ENCODE measurements at places on chromosomes 12 and 14.

DNA sequence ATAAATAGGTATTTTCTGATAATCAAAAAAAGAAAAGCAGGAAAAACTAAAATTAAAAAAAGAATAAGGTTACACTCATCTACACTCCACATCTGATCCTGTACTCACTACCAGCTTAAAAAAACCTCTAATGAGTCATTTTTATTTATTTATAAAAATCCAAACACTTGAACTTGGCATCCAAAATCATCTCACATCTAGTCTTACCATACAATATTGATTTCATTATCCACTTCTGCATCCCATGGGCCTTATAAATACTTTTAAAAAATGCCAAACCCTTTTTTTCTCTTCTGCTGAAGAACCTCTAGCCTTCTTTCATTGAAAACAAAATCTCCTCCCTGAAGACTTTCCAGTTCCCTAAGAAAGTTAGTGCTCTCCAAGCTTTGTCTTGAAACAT, 109.7 kb downstream of the TMTC3 start:
- no peak for DNase-seq

- DNase-seq, result no peak
Observed at GRCh38 chr12:54228471-54228870, 39.7 kb upstream of the SMUG1 start.

DNA sequence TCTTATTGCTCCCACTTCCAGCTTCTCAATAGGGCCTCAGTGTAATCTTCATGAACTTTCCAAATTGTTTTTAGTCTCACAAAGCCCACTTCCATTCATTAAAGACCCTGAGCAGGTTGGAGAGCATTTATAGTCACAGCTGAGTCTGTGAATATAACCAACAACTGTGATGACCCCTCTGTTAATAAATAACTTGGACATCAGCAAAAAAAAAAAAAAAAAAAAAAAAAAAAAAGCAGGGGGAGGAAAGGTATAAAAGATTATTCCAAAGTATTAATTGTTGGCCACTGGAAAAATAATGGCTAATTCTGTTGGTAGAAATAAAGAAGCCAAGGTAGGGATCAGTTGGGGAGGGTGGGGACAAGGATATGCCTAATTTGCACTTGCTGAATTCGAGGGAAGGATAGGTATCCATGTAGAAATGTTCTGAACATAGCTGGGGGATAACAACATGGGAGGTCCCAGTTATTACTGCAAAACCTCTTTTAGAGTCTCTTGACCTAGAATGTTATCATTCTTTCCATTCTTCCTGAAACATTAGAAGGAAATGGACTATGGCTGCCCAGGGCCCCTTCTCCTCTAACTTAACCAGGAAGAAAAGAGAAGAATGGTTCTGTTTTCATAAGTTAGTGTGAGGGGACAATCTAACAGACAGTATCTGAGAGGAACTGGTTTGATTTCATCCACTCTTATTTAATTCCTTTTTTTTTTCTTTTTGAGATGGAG, 56.5 kb downstream of the SAMD4A start:
- DNase-seq, result no peak

DNA sequence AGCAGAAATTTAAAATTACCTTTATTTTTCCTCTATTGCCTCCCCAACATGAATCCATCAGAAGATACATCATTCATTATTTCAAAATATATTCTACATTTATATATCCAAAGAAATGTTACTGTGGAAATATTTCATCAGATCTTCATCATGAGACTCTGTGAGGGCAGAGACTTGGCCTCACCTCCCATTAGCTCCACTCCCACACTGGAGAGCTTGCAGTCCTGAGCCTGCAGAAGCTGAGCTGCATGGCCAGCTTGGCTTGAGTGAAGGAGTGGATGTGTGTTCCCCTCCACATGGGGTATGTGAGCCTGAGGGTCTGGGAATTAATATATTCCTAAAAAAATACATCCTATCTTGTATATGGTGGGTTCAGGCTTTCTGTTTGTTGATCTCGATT, 961.9 kb downstream of the TMEM121 start:
- DNase-seq, result no peak

DNA sequence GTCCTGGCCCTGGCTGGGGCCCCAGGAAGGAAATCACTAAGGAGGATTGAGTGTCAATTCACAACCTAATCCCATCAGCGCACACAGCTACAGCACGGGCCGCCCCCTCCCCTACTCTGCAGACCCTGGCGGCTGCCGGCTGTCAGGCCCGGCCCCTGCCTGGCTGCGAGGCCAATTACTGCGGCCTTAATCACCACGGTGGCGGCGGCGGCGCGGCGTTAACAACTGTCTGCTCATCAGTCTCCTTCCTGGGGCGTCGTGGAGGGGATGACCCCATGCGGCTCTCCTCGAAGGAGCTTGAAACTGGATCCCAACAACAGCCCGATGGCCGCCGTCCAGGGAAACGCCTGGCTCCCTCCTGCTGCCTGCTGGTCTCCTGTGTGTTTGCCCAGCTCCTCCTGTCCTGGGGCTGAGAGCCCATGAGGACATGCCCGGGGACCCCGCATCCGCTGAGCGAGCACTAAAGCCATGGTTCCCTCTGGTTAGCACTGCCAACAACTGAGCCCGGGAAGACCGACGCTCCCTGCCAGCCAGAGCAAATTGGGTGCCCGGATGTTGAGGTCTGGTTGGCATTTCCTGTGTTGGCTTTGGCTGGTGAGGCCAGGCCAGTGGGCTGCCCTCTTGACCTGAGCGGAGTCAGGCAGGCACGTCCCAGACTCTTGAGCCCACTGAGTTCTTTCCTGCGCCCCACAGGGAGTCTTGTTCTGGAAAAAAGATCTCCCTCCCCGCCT, 21.8 kb upstream of the EIF2B2 start:
- DNase-seq, result peak; percentile 87

DNA sequence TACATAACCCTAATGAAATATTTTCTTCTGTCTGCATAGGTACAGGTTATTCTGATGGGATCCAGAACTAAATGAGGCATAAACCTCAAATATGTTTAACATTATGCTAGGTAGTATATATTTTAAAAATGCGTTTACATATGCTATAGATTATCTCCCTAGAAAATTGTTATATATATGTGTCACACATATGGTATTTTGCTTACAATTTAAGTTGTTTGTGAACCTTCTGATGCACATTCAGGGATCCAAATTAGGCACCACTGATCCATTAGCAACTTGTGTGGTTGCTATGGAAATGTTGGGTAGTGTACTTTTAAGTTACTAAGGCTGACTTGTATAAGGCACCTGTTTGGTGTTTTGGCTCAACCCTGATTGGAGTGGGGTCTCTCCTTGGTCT, 456.7 kb downstream of the AEBP2 start:
- no peak for DNase-seq

DNA sequence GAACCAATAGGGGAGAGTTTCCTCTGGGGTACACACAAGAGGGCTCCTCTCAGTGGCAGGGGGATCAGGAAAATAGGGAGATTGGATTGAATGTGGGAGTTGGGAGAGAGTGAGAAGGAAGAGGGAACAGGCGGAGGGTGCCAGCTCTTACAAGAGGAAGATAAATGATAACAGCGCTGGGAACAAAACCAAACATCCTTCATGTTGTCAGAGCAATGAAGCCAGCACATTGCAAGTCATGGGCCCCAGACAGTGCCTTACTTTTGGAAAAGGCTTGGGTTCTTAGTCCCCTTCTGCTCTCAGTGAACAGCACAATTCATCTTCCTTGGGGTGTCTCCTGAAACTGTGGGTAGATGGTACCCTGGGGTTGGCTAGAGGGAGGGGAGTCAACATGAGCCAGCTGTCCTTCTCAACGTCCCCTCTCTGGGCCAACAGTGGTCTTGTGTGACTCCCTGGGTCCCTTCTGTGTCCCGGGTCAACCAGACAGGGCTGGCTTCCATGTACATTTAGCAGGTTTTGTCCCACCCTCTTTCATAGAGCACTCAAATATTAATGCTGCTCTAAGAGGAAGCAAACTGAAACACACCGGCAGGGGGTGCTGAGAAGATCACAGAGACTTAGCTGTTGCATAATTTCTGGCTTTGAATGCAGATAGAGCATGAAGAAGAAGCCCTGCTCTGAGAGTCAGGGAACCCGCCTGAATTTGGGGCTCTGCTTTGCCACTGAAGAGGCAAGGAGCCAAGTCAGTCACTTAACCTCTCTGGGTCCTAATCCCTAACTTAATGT, 138.5 kb downstream of the ESRRB start:
- no peak for DNase-seq

DNA sequence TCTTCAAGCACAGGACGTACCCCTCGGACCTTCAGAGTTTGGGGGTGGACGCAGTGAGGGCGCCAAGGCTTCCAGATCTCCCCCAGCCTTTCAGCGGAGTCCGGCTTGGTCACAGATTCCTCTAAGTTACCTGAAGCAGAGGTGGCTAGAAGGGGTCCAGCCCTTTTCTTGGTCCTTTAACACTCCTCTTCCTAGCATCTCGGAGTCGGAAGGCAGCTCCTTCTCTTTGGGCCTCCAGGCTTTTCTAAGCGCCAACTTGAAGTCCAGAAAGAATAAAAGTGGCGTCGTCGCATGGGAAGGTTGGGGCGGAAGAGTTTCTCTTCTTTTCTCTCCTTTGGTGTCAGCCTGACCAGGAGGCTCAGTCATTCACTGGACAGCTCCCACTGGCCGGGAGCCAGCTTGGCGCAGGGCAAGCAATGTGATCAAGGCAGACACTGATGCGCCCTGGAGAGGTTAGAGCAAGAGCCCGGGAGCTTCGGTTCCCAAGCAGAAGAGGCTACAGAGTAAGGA, 9.6 kb downstream of the OR6S1 start:
- DNase-seq, result no peak

DNA sequence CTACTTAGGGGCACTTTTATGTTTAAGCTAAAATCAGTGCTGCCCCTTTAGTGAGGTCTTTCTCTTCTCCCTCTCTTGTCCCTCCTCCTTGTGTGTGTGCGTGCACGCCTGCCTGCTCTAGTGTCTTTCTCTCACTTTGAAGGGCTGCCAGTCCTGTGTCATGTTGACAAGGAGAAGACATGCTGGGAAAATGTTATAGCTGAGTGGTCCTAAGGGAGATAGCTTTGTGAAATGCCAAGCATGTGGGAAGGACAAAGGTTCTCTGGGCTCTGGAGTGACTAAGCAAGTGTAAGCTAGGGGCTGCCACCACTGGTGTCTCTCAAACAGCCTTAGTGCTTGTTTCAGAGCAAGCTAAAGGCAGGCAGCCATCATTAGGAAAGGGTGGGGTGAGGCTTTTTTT, 108.4 kb downstream of the EMP1 start:
- no peak for DNase-seq

- no peak for DNase-seq
Observed at GRCh38 chr12:15669256-15669948, 119.8 kb downstream of the EPS8 start.

Data from HS-27A (cell line).